CMK (cell line): ENCODE measurements at places on chromosomes 6 and 20.

- no peak for DNase-seq
These were observed 5.3 kb downstream of the PXDC1 start for GRCh38 chr6:3746119-3746691.

- DNase-seq, result no peak
These were observed 132.9 kb downstream of the ZDHHC14 start for GRCh38 chr6:157513619-157514485.

GRCh38 chr6:125835221-125835744 is 44.5 kb downstream of the NCOA7 start:
- DNase-seq, result no peak

- no peak for DNase-seq
These were observed 137.6 kb downstream of the MRPL14 start for GRCh38 chr6:43989581-43990146.

DNA sequence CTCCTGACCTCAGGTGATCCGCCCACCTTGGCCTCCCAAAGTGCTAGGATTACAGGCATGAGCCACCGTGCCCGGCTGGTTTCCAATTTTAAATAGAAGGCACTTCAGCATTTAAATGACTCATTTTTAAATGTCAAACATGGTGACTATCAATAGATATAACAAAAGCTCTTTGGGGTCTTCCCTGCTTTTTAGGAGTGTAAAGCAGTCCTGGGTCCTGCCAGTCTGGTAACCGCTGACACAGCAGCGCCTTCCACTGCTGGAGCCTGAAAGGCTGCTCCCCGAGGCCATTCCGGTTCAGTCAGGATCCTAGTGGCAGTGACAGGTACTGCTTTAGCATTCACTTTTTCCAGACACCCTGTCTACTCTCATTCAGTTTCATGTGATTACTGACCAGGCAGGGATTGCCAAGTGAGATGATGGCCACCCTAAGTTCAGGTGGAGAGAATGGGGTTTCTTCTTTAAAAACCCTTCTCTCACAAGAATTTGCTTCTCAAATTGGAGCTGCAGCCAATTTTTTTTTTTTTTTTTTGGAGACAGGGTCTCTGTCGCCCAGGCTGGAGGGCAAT is 5.1 kb downstream of the DIDO1 start:
- DNase-seq, result no peak

GRCh38 chr20:58694241-58695083 is 1.9 kb downstream of the NPEPL1 start:
- DNase-seq, result no peak
